K562 (cell line): ENCODE measurements at places on chromosomes 16 and 17.

- peak; percentile 93 for DNase-seq
Observed at GRCh38 chr16:69132424-69133252, at the start of the genes CHTF8 and UTP4. Gene CHTF8 (minus strand): TSS chr16:69132588. CDS start chr16:69121458, 11,130 bp downstream. Gene UTP4 (plus strand): TSS chr16:69132649. CDS start chr16:69133460, 811 bp downstream.

DNA sequence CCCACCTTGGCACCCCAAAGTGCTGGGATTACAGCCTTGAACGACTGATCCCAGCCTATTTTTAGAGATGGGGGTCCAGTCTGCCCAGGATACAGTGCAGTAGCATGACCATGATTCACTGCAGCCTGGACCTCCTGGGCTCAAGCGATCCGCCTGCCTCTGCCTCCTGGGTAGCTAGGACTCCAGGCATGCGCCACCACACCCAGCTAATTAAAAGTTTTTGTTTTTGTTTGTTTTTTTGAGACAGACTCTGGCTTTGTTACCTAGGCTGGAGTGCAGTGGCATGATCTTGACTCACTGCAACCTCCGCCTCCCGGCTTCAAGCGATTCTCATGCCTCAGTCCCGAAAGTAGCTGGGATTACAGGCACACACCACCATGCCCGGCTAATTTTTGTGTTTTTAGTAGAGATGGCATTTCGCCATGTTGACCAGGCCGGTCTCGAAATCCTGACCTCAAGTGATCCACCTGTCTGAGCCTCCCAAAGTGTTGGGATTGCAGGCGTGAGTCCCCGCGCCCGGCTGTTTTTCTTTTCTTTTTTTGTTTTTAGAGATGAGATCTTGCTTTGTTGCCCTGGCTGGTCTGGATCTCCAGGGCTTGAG is 2.3 kb upstream of the PAFAH1B1 start:
- DNase-seq = no peak

- DNase-seq = no peak
Observed at GRCh38 chr16:12436201-12436657, 367.5 kb downstream of the CPPED1 start.

- no peak for DNase-seq
Observed at GRCh38 chr17:2057760-2058585, 3.1 kb downstream of the HIC1 start.

GRCh38 chr17:43562679-43563599 is 16.8 kb upstream of the ETV4 start:
- no peak for DNase-seq

DNA sequence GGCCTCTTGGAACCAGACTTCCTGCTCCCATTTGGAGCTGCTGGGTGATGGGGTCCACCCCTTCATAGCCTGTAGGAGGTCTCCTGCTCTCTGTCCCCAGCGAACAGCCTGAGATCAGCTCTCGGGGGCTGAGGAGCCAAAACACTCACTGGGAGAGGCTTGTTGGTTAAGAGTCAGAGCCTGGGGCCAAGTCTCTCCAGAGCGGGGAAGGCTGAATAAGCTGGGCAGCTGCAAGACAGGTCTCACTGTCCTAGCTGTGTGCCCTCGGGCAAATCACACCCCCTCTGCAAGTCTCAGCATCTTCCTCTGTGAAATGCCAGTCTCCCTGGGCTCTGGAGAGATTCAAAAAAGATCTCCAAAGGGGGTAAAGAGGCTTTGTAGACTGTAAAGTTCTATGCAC is 174.6 kb downstream of the WSCD1 start:
- no peak for DNase-seq

GRCh38 chr17:80445007-80445725 is 30.2 kb downstream of the ENDOV start:
- no peak for DNase-seq

DNA sequence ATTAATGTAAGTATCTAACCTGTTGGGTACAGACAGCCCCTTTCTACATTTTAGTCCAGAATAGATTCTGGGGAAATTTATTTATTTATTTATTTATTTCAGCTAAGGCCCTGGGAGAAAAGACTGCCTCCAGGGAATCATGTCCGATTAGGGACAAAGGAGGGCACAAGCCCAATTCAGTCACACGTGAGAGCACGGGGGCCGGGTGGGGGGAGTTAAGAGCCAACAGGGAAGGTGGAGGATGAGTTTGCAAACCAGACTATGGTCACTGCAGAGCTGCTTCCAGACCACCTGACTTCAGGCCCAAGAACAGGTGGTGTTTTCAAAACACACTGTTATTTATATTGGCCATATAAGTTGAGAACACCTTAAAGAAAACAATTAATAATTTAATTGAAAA is 1.6 kb upstream of the ZFHX3 start:
- DNase-seq = no peak

- DNase-seq = peak; percentile 66
Observed at GRCh38 chr17:38654411-38655398, 20.1 kb downstream of the EPOP start.

- no peak for DNase-seq
Observed at GRCh38 chr16:22272870-22273650, 24.1 kb upstream of the POLR3E start.
